ENCODE measurements at places on chromosomes 16 and 17.

DNA sequence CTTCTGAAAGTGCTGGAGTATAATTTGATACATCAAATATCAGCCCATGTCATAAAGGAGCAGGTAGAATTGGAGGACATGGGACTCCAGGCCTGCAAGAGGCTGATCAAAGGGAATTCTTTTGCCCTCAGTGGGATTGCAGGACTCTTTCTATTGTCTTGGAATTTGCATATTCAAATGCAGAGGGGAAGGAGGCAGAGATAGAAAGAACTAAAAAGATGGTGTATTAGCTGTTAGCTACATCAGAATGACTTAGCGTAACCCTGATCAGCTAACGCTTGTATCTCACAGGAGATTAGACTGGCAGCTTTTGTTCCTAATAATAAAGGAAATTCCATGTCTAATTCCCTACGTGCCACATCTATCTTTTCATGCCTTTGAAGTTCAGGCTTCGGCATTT, 1014.7 kb upstream of the RBFOX1 start:
- DNase-seq, result no peak

DNA sequence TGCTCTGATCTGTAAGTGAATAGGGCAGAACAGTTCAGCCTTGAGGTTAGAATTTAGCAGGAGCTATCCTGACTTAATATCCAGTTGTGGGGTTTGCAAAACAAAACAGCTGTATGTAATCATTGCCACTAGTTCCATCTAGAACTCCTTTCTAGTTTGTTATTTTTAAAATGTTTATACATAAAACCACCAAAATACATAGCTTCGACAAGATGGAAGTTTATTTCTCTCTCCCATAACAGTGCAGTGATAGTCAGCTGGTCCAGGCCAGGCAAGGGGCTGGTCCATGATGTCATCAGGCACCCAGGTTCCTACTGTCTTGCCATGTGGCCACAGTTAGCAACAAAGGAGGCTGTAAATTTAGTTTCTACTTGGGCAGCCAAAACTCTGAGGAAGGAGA, 10.5 kb upstream of the PLK1 start:
- DNase-seq, result no peak

DNA sequence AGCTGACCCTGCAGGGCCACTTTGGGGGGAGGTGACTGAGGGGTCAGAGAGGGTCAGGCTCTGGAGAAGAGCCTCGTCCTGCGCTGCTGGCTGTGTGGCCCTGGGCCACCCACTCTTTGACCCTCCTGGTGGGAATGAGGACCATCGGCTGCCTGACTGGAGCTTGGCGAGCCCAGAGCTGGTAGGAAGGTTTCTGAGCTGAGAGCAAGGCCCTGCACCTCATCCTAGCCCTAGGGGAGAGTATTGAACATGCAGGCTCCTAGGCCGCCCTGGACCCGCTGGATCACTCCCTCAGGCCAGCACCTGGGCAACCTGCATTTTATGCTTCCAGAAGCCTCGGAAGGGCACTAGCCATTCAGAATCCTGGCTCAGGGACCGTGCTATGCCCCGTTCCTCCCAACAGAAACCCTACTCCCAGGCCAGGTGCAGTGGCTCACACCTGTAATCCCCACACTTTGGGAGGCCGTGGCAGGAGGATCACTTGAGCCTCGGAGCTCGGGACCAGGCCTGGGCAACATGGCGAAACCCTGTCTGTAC, 14.5 kb downstream of the MAP2K3 start:
- no peak for DNase-seq

- no peak for DNase-seq
Observed at GRCh38 chr16:81442916-81443687, 1.5 kb upstream of the CMIP start.

DNA sequence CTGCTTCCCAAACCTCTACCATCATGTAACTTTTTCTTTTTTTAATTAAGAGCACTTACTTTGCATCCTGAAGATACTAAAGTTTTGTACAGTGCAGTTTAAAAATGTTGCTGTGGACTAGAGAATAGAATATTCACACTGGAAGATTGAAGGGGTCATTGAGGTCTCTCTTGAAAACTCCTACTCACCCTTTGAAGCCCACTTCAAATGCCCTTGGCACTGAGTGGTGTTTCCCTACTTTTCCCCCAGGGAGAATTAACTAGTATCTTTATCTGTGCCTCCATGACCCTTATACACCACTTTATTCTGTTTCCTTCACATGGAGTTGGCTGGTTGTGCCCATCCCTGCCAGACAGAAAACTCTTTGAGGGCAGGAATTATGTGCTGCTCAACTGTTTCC, 19.6 kb upstream of the CRHR1 start:
- no peak for DNase-seq

GRCh38 chr17:38996660-38997337, 29.6 kb upstream of the FBXO47 start:
- no peak for DNase-seq

- peak; percentile 59 for DNase-seq
Observed at GRCh38 chr17:39200070-39200879, at the start of gene RPL19. RPL19 (plus strand) TSS chr17:39200283; CDS start chr17:39200345, 62 bp downstream.

GRCh38 chr17:63543822-63544420, 6.4 kb upstream of the DCAF7 start:
- DNase-seq, result no peak

DNA sequence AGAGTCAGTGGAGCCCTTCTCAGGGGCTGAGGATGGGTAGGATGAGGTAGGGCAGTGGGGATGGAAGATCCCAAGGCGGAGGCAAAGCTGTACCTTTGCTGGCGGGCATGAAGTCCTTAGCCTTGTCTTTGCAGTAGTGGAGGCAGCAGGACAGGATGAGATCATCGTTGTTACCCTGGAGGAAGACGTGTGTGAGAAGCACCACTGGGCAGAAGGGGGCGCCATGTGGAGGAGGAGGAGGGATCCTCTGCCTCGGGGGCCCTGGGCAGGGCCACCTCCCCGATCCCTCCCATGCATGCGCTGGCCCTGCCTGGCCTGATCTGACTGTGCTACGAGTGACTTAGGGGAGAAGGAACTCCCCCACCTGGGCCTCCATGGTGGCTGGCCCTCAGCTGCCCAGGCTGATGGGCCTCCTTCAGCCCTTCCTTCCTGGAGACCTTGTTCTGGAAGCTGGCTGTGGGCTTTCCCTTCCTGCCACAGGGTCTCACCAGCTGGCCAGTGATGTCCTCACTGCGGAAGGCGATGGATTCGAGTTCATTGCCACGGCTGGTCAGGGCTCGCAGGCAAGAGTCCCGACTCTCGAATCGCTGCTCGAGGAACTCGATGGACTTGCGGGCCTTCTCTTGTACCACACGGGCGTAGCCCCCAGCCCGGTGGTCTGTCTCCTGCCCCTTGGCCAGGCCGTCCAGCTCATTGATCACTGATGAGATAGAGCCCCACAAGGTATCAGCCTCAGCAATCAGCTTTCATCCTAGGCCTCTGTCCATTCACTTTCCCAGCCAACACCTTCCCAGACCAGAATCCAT, 10.3 kb downstream of the HIC1 start:
- no peak for DNase-seq

DNA sequence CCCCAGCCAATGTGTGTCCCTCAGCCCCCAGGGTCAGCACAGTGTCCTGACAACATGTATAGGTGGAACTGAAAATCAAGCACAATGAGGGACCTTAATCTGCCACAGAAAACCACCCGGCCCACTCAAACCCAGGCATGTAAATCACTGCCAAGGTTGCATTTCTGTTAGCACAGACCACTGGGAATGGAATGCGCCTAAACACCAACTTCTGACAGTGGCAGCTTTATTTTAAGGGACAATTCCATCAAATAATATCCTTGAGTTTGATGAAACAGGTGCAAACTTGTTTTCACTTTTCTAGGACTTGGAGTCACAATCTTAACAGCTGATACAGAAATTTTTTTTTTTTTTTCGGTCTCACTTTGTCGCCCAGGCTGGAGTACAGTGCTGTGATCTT, 37.3 kb upstream of the MRPS23 start:
- no peak for DNase-seq

- no peak for DNase-seq
Observed at GRCh38 chr17:72416054-72416675, 295.3 kb downstream of the SOX9 start.

- DNase-seq, result no peak
Observed at GRCh38 chr17:1008008-1008761, 11.3 kb downstream of the TIMM22 start.

- DNase-seq, result no peak
Observed at GRCh38 chr16:89619840-89620239, 6.4 kb downstream of the DPEP1 start.

- DNase-seq, result no peak
Observed at GRCh38 chr16:69397821-69398521, 12.2 kb upstream of the TERF2 start.

DNA sequence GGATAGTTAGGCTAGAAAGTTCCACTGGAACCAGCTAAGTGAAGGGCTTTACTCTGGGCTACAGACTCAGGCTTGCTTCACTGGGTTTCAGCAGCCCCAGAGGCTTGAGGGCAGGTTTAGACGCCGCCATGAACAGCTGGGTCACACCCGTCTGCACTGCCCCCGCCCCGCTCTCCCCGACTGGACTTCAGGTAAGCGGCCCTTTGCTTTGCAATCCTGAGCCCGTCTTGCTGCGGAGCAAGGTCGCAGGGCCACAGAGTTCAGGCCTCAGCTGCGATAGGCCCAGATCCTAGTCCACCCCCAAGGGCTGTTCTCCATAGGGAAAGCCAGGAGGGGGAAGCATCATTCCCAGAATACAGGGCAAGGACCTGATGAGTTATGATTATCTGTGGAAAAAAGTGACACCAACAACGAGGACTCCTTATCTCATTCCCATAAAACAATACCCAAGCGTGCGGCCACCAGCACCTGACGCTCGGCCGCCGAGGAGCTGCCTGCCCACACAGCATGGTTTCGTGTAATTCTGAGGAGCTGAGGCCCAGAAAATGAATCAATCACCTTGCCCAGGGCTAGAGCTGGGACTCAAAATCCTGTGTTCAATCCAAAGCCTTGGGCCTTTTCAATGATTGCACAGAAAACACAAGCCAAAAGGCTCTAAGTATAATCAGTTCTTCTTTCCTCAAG, 20.4 kb downstream of the MEAK7 start:
- DNase-seq, result no peak

DNA sequence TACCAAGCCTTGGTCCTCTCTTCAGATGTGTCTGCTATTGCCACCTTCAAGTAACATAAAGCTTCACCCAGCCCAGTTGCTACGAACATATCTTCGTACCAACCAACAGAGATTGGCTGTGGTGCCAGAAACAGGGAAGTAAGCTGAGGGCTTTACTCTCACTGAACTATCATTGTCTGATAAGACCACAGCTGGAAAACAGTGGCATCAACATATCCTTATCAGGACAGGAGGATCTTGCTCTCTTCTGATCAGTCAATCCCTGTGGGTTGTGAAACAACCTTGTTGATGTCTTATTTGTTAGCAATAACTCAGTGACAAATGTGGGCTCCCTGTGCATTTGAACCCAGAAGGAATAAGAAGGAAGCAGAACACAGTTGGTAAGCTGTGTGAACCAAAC, 446.3 kb upstream of the MAF start:
- DNase-seq, result no peak

DNA sequence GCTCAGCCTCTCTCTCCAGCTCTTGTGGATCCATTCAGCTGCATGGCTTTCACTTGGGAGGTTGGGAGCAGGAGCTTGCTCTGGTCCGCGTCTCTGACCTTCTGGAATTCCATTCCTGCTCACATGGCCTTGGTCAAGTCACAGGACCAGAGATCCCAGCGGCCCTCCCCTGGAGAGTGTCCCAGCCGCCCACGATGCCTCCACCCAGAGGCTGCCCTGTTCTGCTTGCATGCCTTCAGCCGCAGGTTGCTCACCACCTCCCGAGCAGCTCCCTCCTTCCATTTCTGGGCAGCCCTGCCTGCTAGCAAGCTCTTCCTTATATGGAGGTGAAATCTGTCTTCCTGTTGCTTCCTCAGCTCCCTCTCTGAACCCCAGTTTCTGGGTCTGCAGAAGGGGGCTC, 32.6 kb downstream of the RAI1 start:
- DNase-seq, result no peak

DNA sequence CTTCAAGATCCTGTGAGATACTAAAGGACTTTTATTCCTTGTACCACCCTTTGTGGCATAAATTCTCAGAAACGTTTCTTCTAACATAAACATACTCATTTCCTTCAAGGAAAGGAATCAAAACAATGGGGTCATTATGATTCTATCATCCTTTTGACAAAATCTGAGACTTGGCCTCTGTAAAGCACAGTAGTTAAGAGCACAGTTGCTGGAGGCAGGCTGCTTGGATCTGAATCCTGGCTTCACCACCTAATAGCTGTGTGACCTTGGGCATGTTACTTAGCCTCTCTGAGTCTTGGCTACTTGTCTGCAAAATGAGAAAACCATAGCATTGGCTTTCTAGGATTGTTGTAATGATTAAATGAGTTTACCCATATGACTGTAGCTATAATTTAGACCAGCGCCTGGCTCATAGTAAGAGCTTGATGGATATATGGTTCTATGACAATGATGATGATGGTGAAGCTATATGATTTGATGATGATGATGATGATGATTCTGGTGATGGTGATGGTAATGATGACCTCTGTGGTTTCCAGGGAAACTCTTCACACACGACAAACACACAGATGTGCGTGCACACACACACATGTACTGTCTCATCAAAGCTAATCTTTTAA, 6.1 kb upstream of the KRT31 start:
- DNase-seq, result no peak

- no peak for DNase-seq
Observed at GRCh38 chr17:4256952-4257351, 6.8 kb downstream of the ANKFY1 start.

DNA sequence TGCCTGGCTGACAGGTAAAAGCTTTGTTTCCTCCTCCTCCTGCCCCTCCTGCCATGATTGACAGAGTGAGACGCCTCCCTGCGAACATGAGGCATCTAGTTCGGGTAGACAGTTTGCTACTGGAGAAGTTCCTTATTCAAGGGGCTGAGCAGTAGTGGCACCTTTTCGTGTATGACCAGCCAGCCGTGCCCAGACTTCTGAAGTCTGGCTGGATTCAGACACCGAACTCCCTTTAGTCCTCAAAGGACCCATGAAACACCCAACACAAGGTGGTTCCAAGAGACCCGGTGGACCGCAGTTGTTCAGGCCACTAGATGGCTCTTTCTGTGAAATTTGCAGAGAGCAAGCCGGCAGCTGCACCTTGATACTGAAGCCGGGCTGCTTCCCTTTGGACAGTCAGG, 192.8 kb downstream of the XYLT1 start:
- DNase-seq, result no peak
